ENCODE measurements at places on chromosomes 5 and 9.

GRCh38 chr9:80305136-80305535, 733.4 kb downstream of the TLE4 start:
- DNase-seq: no peak

DNA sequence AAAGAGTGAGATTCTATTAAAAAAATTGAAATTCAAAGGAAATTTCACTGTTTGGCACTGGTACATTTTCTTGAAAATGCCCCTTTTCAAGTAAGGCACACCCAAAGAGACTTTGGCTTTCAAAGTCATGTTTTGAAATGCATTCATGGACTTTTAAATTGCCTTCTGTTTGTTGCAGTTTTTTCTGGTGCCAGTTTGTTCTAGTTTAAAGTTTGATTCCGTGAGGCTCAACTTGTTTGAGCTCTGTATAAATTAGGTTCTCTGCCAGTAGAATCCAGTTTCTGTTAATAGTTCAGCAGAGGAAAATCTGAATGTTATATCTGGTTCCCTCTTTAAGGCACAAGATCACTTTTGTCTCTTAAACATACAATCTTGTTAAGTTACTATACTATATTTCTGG, 16.4 kb downstream of the ATP6V0E1 start:
- DNase-seq: no peak

GRCh38 chr9:27189426-27189825, 80.4 kb downstream of the TEK start:
- DNase-seq: no peak

DNA sequence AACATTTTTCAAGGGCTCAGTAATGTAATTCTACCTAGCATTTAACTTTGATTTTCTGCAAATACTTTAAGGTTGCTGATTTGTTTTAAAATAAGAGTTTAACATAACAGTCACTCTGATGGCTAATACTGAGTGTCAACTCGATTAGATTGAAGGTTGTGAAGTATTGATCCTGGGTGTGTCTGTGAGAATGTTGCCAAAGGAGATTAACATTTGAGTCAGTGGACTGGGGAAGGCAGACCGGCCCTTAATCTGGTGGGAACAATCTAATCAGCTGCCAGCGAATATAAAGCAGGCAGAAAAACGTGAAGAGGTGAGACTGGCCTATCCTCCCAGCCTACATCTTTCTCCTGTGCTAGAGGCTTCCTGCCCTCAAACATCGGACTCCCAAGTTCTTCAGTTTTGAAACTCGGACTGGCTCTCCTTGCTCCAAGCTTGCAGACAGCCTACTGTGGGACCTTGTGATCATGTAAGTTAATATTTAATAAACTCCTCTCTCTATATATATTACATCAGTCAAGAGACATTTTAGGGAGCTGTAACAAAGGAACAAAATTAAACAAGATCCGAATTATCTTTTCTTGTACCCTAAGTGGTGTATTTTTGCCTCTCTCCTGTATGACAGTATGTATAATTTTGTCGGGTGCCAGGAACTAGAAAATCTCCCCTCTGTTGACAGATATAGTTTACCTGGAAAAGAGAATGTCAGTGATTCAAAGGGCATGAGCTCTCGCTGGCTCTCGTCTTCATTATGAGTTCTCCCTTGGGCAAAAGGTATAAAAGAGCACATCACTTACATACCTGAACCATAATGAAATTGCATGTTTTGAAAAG, 576.1 kb downstream of the LRRC70 start:
- DNase-seq: no peak

DNA sequence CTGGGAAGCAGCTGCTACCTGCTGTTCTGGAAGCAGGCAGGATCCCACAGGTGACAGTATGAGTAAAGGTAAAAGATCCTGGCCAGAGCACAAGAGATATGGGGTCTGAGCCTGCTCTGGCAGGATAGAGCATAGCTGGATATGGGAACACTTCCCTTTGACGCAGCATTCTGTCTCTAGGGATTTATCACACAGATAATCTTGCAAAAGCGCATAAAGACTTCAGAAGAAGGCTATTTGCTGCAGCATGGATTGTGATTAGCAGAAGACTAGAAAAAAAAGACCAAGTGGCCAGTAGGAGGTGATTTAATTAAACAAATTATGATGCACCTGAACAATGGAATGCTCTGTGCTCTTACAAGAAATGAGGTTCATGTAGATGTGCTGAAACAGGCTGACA, 52.4 kb upstream of the PWWP2A start:
- no peak for DNase-seq

GRCh38 chr5:126794157-126794828, 17.4 kb downstream of the LMNB1 start:
- DNase-seq: no peak

GRCh38 chr5:107100121-107100520, 570.6 kb downstream of the EFNA5 start:
- no peak for DNase-seq

GRCh38 chr9:73845539-73845938, 651.6 kb upstream of the RORB start:
- no peak for DNase-seq

DNA sequence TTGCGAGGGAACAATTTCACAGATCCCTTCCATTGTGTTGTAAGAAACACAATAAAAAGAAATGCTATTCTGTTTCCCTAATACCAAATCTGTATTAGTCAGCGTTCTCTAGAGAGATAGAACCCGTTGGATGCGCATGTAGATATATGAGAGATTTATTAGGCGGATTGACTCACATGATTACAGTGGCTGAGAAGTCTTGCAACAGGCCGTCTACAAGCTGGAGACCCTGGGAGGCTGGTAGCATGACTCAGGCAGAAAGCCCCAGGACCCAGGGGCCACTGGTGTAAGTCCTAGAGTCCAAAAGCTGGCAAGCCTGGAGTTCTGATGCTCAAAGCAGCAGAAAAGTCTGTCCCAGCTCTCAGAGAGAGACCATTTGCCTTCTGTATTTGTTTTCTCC, 18.4 kb upstream of the IL17B start:
- DNase-seq: no peak

GRCh38 chr5:120546922-120547321, 82.8 kb downstream of the PRR16 start:
- DNase-seq: no peak

DNA sequence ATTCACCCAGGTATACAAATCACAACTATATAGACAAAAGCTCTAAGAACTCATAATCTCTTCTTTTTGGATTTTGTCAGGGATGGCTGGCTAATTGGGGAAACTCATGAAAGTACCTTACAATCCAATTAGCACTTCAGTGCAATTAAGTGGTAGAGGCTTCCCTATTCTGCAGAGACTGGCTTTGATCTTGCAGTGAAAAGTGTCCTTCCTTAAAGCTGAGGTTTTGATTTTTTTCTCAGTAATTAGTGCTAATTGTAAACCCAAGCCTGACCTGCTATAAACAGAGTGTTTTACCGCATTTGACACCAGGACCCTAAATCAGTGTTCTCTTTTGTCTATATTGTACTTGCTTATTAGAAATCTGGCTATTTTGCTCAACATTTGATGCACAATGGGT, 294.0 kb upstream of the EFNA5 start:
- no peak for DNase-seq

DNA sequence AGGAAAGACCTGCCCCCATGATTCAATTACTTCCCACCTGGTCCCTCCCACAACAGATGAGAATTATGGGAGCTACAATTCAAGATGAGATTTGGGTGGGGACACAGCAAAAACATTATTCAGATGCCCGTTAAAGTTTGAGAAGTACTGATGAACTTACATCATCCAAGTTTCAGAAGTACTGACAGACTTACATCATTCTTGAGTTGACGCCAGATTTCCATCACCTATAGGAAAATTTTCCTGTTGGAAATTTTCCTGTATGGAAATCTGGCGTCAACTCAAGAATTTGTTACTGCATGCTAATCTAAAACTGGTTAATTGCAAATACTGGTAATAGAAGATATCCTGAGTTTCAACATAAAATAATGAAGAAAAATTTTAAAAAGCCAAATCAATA, 975.9 kb downstream of the MAT2B start:
- DNase-seq: no peak

- DNase-seq: no peak
Observed at GRCh38 chr5:107948377-107948776, 277.6 kb upstream of the EFNA5 start.

- peak; percentile 15 for DNase-seq
Observed at GRCh38 chr5:116766470-116766947, 191.9 kb upstream of the SEMA6A start.

DNA sequence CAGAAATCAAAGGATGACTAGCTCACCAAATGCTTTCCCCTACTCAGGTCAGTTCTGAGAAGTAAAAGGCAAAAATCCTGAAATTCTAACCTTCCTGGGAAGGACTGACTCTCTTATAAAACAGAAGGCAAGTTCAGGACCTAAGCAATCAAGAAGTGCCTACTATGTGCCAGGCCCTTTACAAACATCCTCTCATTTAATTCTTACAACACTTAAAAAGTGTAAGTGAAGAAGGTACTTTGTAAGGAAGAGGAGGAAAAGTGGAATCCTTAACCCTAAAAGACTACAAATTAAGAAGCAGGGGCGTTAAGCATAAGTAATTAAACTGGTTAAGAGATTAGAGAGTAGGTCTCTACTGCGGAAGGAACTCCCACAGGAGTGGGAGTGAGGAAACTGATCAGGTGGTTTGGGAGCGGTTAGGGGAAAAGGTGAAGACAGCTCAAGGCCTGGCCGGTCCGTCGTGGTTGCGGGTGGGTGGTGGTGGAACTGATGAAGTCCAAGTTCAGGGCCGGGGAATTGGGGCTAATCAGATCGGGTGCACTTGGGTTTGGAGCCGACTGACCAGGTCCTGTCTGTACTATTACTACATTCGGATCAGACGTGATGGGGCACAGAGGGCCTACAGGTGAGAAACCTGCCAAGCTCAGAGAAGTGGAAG, 839 bp downstream of the MED27 start:
- no peak for DNase-seq

DNA sequence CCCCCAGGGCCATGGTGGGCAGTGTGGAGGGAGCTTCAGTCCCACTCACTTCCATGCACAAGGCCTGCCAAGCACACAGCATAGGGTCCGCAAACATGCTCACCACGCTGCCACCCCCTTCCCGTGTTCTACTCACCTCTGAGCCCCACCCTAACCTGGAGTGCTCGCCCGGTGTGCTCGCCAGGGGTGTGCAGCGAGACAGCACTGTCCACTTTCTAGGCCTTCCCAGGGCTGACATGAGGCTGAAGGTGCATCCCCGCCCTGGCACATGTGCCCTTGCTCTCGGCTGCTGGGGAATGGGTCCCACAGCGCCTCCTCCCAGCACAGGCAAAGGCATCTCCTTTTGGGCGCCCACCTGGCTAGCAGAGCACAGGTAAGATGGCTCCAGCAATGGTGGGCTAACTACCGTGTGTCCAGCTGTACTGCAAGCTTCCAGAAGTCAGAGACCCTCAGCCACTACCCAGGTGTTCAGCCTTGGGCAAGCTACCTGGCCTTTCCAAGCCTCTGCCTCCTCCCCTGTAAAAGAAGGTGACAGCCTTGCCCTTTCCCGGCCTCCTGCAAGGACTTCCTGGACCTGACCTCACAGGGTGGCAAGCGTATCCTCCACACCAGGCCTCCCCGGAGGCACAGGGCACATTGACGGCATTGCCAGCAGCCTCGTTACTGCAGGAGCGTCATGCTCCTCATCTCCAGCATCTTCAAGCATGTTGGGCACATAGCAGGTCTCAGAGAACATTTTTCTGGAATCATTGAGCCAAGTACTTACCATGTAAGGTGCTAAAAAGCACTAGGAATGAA, 4.2 kb upstream of the SEC16A start:
- no peak for DNase-seq

DNA sequence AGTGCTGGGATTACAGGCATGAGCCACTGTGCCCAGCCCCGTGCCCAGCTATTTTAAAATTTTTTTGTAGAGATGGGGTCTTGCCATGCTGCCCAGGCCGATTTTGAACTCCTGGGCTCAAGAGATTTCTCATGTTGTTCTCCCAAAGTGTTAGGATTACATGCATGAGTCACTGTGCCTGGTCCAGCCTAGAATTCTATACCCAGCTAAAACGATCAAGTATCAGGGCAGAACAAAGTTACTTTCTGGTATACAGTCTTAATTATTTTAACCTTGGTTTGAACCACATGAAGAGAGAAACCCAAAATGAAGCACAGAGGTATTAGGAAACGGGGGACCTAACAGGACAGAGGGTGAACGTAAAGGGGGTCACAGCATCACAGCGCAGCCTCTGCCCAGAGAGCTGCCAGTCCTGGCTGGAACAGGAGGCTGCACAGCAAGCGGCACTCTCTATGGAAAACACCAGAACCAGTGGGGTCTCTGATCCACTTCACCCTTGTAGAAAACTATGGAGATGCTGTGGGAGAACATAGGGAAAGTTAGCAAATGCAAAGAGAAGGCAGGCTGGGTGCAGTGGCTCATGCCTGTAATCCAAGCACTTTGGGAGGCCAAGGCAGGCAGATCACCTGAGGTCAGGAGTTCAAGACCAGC, 10.2 kb downstream of the SQSTM1 start:
- DNase-seq: no peak

DNA sequence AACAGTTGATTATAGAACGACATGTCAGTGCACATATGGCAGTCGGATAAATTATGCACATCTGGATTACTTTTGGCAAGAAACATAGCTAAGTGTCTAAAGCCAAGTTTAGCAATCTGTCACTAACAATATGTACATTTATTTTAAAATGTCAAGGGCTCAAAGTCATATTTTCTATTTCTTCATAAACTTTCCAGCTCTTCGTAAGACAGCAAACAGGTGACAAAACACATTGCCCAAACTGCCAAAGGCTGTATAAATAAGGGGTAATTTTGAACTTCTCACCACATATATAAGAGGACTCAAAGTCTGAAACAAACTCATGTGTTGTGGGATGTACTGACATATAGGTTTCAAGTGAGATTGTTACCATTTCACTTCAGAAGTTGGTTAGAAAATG, 237.2 kb downstream of the ARL15 start:
- no peak for DNase-seq

GRCh38 chr9:109171926-109172325, 4.9 kb upstream of the FRRS1L start:
- DNase-seq: no peak

DNA sequence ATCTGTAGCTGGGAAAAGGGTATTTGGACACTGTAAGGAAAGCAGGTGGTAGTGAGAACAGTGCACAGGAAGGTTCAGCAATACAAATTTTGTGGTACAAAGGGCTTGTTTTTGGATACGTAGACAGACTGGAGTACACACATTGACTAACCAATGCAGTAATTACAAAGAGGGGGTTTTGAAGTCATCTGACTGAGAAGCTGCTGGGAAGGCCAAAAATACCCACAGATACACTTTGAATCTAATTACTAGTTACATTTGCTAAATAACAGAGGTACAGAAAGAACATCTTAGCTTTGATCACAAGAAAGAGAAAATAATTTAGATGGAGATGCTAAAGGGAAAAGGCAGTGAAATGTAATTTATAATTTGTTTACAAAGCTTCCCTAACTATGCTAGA, 45.9 kb downstream of the PKD2L2 start:
- DNase-seq: no peak

DNA sequence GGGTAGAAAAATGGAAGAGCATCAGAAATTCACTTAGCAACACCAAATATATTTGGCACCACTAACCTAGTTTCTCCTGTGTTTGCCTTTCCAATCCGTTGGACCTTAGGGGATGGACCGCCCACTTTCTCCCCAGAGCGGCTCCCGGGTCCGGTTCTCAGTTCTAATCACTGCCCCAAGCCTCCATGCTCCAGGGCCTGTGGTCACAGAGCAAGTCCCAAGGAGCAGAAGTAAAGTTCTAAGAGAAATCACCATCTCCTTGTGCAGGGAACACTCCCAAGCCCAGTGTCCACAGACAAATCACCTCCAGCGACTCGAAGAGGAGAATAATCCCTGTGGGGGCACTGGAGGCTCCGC, 728 bp upstream of the SLC1A1 start:
- DNase-seq: peak; percentile 5
